ENCODE measurements at places on chromosomes 4 and X.

GRCh38 chrX:96770315-96770714 is 85.7 kb downstream of the DIAPH2 start:
- no peak for DNase-seq

DNA sequence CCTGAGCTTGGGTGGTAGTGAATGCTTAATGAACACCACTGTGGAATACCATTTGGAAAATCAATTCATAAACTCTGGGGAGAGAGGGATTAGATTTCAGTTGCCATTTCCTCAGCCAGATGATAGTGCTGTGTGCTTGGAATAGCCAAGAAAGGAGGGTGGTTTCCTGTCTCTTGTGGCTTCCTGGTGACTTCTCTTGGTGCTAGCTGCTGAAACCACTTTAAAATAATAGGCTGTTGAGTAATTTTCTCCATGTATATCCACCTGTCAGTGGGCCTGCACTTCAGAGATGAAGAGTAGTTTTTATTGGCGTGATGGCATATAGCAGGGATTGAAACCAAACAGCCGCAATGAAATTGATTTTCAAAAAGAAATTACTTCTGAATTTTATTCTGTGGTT is 11.8 kb downstream of the EDA start:
- DNase-seq, result no peak

DNA sequence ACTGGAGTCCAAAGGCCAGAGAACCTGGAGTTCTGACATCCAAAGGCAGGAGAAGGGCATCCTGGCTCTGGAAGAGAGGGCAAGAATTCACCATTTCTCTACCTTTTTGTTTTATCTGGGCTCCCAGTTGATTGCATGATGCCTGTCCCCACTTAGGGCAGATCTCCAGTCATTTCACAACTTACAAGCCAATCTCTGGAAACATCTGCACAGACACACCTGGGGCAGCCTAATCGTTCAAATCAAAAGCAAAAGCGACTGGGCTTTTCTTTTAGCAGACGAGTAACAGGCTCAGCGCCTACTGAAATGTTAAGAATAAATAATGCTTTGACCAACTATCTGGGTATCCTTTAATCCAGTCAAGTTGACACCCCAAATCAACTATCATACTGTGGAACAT is 136.0 kb upstream of the NPY2R start:
- no peak for DNase-seq

- DNase-seq, result no peak
Measured at GRCh38 chr4:38111024-38111423, 150.8 kb downstream of the PTTG2 start.

- DNase-seq, result no peak
Measured at GRCh38 chrX:129461801-129462456, 61.4 kb downstream of the SMARCA1 start.

DNA sequence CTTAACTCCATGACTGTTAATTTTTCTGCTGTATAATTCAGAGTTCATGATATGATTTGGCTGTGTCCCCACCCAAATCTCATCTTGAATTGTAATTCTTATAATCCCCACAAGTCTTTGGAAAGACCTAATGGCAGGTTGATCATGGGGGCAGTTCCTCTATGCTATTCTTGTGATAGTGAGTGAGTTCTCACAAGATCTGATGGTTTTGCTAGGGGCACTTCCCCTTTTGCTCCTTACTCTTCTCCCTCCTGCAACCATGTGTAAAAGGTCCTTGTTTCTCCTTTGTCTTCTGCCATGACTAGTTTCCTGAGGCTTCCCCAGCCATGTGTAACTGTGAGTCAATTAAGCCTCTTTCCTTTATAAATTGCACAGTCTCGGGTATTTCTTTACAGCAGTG is 1751.9 kb downstream of the ARAP2 start:
- DNase-seq, result no peak

DNA sequence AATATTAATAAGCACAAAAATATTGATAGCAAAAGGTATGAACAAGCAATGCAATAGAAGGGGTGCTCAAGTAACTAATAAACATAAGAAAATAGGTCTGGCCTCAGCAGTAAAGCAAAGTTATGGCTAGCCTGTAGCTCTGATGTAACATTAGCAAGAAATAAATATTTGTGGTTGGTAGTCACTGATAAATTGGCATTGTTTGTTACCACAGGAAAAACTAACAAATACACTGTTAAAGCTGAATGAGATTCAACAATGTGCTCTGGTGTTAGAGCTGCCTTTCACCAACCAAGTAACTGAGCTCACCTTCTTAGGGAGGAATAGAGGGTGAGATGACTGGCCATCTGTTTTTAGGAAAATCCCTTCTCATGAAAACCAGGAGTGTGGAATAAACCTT is 71.4 kb downstream of the AREG start:
- DNase-seq, result no peak

DNA sequence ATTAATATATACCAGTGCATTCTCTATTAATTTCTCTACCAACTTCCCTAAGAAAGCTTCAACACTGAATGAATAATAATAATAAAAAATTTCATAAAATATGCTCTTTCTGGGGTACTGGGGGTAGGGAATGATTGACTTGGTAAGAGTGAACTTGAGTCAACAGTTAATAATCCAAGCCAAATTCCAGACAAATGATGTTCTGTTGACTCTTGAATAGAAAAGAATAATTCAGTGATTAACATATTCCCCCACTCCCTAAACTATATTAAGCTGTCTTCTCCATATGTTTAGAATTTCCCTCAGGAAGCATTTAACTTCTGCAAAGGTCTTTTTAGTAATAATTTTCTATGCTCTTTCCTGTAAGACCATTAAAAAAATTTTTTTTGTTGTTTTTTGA is 12.3 kb downstream of the PGRMC2 start:
- no peak for DNase-seq

GRCh38 chrX:9786798-9787635 is 788 bp downstream of the SHROOM2 start:
- no peak for DNase-seq

DNA sequence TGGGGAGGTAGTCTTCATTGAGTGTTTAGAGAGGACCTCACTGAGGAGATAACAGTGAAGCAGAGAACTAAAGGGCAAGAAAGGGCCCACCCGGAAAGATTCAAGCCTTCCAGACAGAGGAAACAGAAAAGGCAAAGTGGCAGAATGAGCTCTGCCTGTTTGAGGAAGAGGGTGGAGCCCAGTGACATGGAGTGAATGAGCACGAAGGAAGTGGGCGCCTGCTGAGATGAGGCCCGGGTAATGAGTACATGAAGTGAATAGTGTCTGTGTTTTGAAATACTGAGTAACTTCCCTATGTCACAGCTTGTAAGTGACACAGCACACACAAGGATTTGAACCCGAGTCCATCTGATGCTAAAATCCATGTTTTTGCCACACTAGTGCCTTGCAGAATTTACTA is 32.5 kb upstream of the TLR2 start:
- no peak for DNase-seq

DNA sequence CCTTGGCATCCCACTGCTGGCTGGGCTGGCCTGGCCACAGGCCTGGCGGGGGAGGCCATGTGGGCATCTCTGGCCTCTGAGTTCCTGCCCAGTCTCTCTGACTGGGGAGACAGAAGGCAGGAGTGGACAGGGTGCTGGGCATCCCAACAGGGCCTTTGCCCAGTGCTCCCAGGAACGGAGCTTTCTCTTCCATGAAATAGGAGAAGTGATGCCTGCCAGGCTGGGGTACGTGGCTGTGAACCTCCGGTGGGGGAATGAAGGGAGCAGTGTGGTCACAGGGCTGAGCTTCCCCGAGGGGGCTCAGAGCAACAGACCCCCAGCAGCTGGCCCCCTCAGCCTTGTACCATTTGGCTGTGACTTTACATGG is 40.4 kb upstream of the HMX1 start:
- DNase-seq, result no peak

GRCh38 chrX:123475068-123475724 is 257.7 kb downstream of the THOC2 start:
- DNase-seq, result no peak

All from NCI-H524 treated with DMSO at 0.1 percent for 48 hours (cell line).